T-helper 2 cell treated with Interferon-gamma antibody and Interleukin-4, amounts not matched to agents 100 ng/mL and 5 ng/mL, for 36 hours (primary cell): ENCODE measurements at places on chromosomes 4 and X. TPM values are rescaled to one million over a fixed set of nuclear protein-coding genes. Genes with fewer than 3 reads are reported as not detected.

Gene DRD5
- total RNA-seq: not detected in 2 replicates

Gene OPRPN
- not detected in 2 replicates for total RNA-seq

Gene TRPC5OS
- total RNA-seq: not detected in 2 replicates

Gene IQSEC2
- total RNA-seq: 0.20 and 0.55 TPM in 2 replicates

Gene TRIM61
- 3.6 and 3.8 TPM in 2 replicates for total RNA-seq

Gene MSN
- total RNA-seq: 619 and 621 TPM in 2 replicates

Gene TMEM271
- not detected in 2 replicates for total RNA-seq

Gene PI4K2B
- total RNA-seq: 34.2 and 37.3 TPM in 2 replicates

Gene DNAJB14
- total RNA-seq: 51.8 and 54.3 TPM in 2 replicates

Gene LRP2BP
- total RNA-seq: 0.59 and 0.70 TPM in 2 replicates

Gene MAGEE2
- not detected in 2 replicates for total RNA-seq

Gene DHRSX
- 19.1 and 19.8 TPM in 2 replicates for total RNA-seq

Gene OTUD6A
- total RNA-seq: not detected in 2 replicates

Gene LGI2
- not detected in 2 replicates for total RNA-seq

Gene SORBS2
- total RNA-seq: not detected in 2 replicates

Gene RAB41
- total RNA-seq: not detected in 2 replicates

Gene AMBN
- total RNA-seq: not detected in 2 replicates

Gene DCAF4L1
- 0.16 and 0.32 TPM in 2 replicates for total RNA-seq

Gene KDR
- total RNA-seq: not detected in 2 replicates

Gene SMIM10L2A
- 0.48 and 0.55 TPM in 2 replicates for total RNA-seq

Gene STPG2
- total RNA-seq: not detected in 2 replicates

Gene MAGEB10
- not detected in 2 replicates for total RNA-seq

Gene MAGED4
- total RNA-seq: not detected in 2 replicates

Gene FABP2
- not detected in 2 replicates for total RNA-seq

Gene CXorf49
- not detected in 2 replicates for total RNA-seq

Gene UGT2A3
- total RNA-seq: not detected in 2 replicates

Gene TSPAN7
- 0.11 TPM in 1 of 2 replicates, not detected in the other for total RNA-seq

Gene MAGEA6
- not detected in 2 replicates for total RNA-seq

Gene RPA4
- total RNA-seq: 0.43 and 0.52 TPM in 2 replicates

Gene HTN1
- total RNA-seq: not detected in 2 replicates

Gene FGFR3
- total RNA-seq: 0.30 and 0.91 TPM in 2 replicates

Gene MAGIX
- 1.8 and 2.3 TPM in 2 replicates for total RNA-seq

Gene SMARCA1
- not detected in 2 replicates for total RNA-seq

Gene CYTL1
- total RNA-seq: not detected in 2 replicates

Gene CYBB
- 0.11 TPM in 1 of 2 replicates, not detected in the other for total RNA-seq

Gene USP26
- not detected in 2 replicates for total RNA-seq

Gene PF4V1
- not detected in 2 replicates for total RNA-seq

Gene LANCL3
- total RNA-seq: 0.25 and 0.34 TPM in 2 replicates

Gene NAP1L2
- 2.4 and 2.9 TPM in 2 replicates for total RNA-seq

Gene CLTRN
- total RNA-seq: 0.16 TPM in 1 of 2 replicates, not detected in the other

Gene VCX
- not detected in 2 replicates for total RNA-seq
